ENCODE measurements at places on chromosomes 7 and 10.
A peak's percentile ranks its signal among the peaks of the same experiment; 100 is the strongest.

DNA sequence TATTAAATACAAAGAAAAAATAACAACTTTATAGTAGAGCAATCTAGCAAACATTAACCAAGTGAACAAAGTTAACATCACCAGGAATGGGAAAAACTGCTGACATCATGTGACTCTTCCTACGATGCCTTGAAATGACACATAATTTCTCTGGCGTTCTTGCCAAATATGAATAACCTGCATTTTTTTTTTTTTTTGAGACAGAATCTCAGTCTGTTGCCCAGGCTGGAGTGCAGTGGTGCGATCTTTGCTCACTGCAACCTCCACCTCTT lies 126.5 kb upstream of the VKORC1L1 start:
- DNase-seq: no peak

DNA sequence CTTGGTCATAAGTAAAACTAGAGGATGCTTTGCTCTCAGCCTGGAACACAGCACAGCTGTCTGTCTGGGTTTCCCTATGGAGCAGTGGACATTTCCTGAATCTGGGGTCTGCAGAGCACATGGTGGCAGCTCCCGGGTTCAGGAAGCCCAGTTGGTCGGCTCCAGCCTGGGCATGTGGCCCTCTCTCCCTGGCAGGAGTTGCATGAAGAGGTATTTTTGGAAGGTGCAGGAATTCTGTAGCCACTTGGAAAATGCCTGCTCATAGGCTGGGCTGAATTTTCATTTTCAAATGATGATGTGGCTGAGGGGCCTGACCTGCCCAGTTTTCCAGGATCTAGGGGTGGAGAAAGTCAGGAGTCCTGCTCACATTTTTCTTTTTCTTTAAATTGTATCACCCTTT lies 6.7 kb upstream of the TPST1 start:
- DNase-seq: peak; percentile 44

- DNase-seq: no peak
Measured at GRCh38 chr10:1287487-1287886, 231.3 kb downstream of the WDR37 start.

DNA sequence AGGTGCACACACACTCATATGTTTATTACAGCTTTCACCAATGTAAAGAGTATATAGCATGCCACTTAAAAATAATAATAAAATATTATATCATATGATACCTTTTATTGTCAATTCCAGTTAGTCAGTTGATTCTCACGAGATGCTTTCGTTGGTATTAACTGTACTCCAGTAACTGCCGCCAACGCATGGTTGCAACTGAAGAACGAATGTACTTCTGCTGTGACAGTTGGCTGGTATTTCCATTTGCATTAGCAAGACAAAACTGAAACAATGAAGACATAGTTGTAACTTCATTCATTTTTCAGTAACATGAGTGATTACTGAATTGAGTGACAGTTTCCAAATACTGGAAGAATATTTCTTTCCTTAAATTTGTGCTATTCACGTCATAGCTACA lies 70.5 kb upstream of the PRKCQ start:
- DNase-seq: no peak

GRCh38 chr10:43119416-43120115 lies 18.7 kb upstream of the CSGALNACT2 start:
- DNase-seq: peak; percentile 65

DNA sequence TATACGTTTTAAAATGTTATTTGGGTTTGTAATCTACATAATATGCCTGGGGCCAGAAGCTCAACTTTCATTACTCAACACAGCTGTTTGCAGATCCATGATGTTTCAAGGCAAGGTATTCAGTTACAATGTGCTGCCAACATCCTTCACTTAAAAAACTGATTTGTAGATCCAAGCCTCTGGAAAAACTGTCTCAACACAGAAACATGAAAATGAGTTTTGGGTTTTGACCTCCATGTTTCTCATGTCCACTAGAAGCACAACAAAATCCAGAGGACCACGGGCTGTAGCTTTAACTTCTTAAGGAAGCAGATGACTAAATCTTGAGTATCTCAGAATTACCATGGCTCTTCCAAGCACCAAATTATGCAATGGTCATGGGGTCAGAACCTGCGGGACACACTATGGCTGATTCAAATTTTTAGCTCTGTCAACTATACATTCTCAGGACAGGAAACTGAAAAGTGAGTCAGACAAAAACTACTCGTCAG lies 247.1 kb upstream of the GRB10 start:
- peak; percentile 33 for DNase-seq

GRCh38 chr7:1698201-1698600 lies 28.1 kb downstream of the ELFN1 start:
- DNase-seq: peak; percentile 37

DNA sequence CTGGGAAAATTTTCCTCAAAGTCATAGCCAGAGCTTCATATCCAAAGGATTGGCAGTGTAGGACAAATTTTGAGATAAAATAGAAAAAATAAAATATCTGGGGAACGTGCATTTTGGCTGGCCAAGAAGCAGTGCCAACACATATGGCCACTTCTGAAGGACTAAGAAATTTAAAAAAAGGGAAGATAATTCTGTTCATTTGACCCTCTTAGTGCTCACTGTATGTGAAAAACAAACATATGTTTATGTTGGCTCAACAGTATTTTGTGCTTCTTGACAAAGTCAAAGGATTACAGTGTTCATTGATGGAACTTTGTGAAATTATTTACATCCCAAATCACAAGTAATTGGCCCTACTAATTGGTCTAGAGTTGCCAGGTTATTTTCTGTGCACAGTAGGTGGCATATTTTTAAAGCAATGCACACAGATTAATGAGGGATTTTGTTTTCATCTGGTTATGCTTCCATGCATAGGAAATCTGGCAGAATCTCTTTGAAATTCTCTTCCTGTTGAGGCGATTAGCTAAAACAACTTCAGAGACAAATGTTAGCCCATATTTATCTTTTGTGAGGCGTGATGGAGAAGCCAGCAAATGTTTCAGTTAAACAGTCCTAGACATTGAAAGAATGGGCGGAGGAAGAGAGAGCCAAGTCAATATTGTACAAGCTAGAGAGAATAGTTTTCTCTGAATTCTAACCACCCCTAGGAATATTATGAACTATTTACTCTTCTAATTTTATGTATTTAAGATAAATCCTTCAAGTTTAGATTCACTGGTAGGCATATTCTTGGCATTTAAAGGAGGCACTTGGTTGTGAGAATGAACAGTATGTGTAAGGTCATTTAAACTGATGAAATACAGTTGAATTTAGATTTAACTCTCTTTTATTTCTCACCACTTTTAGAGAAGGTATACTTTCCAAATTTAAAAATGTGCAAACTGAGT lies 237.7 kb upstream of the MBL2 start:
- DNase-seq: no peak

DNA sequence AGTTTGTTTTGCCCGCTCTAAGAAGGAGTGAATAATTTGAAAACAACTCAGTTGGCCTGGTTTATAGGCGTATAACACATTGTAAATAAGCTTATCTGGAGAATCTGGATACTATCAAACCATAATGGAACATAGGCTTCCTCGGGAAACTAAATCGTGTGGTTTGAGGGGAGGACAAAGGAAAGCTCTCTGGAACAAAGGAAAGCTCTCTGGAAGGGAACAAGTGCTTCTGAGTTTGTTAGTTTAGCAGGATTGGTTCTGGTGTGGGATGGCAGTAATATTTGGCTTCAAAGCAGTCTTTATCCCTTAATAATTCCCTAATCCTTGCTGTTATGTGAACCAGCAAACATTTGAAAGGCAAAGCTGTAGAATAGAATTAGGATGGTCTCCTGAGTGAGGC lies 15.0 kb upstream of the SLK start:
- no peak for DNase-seq

- DNase-seq: no peak
Measured at GRCh38 chr7:142797391-142798377, 26.9 kb downstream of the PRSS2 start.

- no peak for DNase-seq
Measured at GRCh38 chr7:28512668-28513440, 100.5 kb downstream of the CREB5 start.

DNA sequence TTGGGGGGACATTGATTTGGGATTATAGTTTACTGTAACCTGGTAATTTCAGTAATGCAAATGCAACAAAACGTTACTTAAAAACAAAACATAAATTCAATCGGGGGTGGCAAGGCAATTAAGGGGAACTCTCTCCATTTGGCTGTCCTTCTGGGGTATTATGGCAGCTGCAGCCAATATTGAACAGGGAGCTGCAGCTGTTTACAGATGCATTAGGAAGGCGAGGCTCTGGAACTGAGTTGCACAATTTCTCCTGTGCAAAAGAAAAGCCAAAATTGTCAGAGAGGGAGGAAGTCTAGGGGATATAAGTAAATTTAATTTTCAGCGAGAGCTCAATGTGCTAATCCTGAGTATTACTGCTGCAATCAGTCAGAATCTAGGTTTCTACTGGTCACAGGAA lies 36.1 kb downstream of the NEUROD6 start:
- DNase-seq: no peak

DNA sequence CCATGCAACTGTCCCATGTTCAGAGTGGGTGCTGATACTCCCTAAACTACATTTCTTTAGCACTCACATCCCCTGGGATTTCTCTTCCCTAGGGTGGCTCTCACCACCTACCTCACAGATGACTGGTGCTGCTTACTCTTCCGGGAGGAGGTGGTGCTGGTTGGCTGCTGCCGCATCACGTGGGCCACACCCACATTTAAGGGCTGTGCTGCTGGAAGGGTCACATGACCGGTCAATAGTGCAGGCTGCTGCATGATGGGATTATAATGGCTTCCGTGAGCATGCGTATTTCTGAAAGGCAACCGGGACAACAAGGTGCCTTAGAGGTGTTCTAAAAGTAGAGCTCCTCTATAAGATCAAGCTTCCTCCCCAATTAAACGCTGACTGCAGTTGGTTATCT lies 76.8 kb downstream of the CLEC2L start:
- no peak for DNase-seq

DNA sequence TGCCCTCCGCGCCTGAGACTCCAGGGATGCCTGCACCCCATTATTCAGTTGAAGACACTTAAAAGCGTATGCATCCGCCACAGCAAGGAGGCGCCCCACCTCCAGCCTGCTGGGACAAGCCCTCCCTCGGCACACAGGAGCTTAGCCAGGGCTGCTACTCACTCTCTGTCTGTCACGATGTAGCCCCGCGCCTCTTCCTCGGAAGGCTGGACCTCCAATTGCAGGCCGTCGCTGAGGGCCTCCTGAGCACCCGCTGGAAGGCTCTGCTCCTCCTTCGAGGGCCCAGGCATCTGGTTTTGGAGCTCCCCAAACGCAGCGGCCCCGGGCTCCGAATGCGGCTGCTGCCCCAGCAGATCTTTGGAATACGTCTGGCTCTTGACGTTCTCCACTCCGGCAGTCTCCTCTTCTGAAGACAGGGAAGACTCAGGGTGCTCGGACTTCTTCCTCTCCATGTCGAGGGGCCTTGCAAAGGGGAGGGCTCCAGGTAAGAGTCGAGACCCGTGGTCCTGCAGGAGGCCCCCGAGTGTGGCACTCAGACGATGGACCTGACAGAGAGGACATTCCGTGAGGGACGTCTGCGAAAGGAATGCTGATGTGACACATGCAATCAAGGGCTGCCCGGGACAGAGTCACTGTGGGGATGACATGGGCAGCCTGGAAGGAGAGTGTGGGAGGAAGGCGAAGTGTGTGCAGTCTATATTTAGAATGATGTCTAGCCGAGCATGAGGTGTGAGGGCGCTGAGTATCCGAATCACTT lies 453.9 kb downstream of the PTPRN2 start:
- no peak for DNase-seq

GRCh38 chr10:102121739-102122372 lies 1.7 kb upstream of the LDB1 start:
- DNase-seq: no peak

DNA sequence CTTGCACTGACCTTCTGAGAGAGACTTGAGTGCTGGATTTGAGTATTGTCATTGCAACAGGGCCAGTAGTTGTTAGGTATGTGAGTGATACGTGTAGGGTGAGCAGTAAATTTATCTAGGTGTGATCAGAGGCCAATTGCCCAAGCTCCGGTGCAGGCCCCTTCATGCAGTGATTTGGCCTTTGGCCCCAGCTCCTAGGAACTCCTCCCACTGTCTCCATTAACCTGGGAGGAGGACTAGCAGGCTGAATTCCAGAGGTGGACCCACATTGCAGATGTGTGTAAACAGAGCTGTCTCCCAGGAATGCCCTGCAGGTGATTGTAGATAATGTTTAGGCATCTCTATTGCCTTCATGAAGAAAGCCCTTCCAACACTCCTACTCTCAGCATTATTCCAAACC lies 19.5 kb downstream of the TCF7L2 start:
- DNase-seq: no peak

DNA sequence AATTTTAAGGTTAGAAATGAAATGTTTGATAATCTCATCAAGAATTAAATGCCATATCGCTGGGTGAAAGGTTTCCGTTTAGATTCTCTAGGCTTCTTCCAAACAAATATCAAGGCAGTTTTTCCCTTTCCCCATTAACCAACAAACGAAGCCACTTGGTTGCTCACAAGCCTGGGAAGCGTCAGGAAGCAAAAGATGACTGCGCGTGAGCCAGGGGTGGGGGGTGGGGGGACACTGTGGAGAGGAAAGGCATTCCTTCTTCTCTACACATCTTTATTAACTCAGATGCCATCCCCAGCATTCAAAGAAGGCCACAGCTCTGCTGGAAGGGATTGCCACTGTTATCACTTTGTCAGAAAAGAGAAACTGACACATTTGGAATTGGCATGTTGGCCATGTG lies 207.1 kb downstream of the TRIL start:
- DNase-seq: no peak

DNA sequence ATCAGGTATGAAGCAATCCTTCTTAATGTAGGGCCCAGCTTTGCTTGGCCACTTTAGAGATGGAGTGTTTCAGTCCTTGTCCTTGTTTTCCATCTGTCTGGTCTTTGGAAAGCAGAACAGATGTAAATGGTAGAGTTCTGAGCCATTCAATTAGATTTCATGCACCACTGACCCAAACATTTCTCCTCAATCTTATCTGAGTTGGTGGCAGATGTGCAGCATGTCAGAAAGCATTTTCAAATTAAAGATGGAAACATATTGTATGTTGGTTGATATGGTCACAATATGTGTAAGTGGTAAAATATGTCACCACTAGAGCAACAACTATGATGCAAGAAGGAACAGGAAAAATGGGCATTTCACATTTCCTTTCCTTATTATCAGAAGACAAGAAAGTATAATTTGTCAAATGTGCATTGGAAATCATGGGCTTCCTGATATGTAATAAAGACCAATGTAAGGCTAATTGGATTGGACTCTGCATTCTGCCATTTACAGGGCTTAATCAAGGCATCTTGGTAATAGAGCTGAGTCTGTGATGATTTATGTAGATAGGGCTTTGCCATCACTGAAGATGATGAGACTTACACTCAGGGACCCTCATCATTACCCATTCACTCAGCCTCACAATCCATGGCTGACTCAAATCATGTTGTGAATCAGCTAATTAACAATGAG lies 750.7 kb downstream of the NRG3 start:
- no peak for DNase-seq

- DNase-seq: no peak
Measured at GRCh38 chr10:13983035-13983434, 347.7 kb downstream of the FRMD4A start.

GRCh38 chr7:99036546-99037111 lies 107.3 kb downstream of the SMURF1 start:
- DNase-seq: no peak

Data from left forelimb (tissue), 1 donor.